Natural killer cell treated with Interleukin-12 subunit alpha and Interleukin-12 subunit beta and Interleukin-15 and Interleukin-18, amount 100 ng/mL, for 72 hours (primary cell): ENCODE measurements at places on chromosomes 11 and 22. TPM values are rescaled to one million over a fixed set of nuclear protein-coding genes. Genes with fewer than 3 reads are reported as not detected.

DNA sequence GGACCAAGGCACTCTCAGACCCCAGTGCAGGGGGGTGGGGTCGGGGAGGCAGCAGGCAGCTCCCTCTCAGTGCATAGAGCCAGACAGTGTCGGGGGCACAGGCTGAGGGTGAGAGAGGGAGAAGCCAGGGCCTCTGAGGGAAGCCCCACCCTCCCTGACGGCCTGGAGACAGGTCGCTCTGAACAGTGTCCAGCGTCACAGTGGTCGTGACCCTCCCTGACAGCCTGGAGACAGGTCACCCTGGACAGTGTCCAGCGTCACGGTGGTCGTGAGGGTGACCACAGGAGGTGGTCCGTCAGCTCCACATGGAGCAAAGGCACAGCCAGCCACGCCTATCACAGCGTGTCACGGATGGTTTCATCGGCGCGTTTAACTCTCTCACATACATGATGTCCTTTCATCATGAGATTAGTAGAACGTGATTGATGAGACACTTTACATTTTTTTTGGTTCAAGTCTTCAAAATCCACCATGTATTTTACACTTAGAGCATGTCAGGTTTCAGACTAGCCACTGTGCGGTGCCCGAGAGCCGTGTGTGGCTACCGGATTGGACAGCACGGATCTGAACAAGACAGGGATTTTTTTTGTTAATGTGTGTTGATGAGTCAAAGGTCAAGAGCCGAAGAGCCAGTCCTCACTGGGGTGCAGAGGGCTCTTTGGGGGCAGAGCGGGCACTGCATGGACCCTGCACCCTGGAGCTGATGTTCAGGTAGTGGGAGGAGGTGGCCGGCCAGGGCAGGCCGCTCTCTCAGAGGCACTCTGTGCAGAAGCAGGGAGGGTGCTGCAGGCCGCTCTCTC lies 23.9 kb upstream of the PANX2 start:
- DNase-seq = no peak

- DNase-seq = no peak
These were observed 102.4 kb upstream of the FSHB start for GRCh38 chr11:30128269-30128932.

Gene MN1
- 0.61 TPM for total RNA-seq

Gene MTFP1
- 67.4 TPM for total RNA-seq

Gene SHISAL1
- total RNA-seq = not detected
